ENCODE measurements at places on chromosomes 7 and 10. TPM values are rescaled to one million over a fixed set of nuclear protein-coding genes. Genes with fewer than 3 reads are reported as not detected.

UBTD1 gene
- total RNA-seq = 1.9 TPM

DDC gene
- total RNA-seq = not detected

FAM180A gene
- not detected for total RNA-seq

MLXIPL gene
- total RNA-seq = not detected

GLI3 gene
- not detected for total RNA-seq

MBLAC1 gene
- 3.3 TPM for total RNA-seq

USP6NL gene
- total RNA-seq = 3.9 TPM

TACC2 gene
- total RNA-seq = not detected

GRCh38 chr10:13347043-13347499 lies 1.0 kb downstream of the SEPHS1 start:
- DNase-seq = no peak

- no peak for DNase-seq
Measured at GRCh38 chr7:16609842-16610450, 35.6 kb downstream of the ANKMY2 start.

DNA sequence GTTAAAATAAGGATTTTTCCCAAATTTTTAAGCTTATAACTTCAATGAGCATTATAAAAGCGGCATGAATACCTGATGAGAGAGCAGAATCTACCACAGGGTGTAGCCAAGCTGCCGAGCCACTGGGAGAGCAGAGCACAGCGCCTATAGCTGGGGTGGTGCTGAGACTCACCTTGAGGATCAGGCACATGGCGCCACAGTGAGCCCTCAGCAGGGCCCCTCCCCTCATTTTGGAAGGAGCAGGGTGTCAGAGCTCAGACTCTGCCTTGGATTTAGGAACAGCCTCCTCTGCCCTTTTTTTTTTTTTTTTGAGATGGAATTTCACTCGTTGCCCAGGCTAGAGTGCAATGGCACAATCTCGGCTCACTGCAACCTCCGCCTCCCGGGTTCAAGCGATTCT lies 118.6 kb downstream of the SRPK2 start:
- peak; percentile 2 for DNase-seq

DNA sequence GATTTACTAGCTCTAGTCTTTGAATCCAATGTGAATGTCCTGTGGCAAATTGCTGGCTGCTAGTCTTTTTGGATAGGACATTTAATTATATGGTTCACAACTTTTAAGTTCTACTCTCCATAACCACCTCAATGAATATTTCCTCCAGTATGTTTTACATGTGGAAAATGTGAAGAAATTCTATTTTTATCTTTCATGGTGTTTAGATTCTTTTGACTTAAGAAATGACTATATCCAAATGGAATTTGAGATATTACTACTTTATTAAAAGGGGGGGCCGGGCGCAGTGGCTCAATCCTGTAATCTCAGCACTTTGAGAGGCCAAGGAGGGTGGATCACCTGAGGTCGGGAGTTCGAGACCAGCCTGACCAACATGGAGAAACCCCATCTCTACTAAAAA lies 202.0 kb downstream of the ARL4A start:
- DNase-seq = no peak

GRCh38 chr10:14758994-14759664 lies 15.6 kb downstream of the FAM107B start:
- no peak for DNase-seq

GRCh38 chr7:45089341-45089891 lies 647 bp upstream of the NACAD start:
- DNase-seq = peak; percentile 32

- no peak for DNase-seq
Measured at GRCh38 chr10:22853906-22854447, 73.9 kb upstream of the ARMC3 start.

GRCh38 chr10:87846023-87846422 lies 17.3 kb downstream of the KLLN start:
- DNase-seq = no peak

DNA sequence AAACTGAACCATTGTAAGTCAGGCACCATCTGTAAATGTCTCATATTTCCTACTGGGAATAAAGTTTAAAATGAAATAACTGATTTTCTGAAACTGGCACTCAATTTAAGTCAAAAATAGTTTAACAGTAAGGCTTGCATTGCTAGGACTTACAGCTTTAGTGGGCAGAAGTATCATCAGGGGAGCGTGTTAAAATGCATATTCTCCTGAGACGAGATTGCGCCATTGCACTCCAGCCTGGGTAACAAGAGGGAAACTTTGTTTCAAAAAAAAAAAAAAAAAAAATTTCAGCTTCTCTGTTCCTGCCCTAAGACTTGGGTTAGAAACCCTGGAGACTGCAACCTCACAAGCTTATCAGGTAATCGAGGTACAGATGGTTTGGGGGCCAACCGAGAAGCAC lies 65.4 kb downstream of the UBE3C start:
- DNase-seq = no peak

DNA sequence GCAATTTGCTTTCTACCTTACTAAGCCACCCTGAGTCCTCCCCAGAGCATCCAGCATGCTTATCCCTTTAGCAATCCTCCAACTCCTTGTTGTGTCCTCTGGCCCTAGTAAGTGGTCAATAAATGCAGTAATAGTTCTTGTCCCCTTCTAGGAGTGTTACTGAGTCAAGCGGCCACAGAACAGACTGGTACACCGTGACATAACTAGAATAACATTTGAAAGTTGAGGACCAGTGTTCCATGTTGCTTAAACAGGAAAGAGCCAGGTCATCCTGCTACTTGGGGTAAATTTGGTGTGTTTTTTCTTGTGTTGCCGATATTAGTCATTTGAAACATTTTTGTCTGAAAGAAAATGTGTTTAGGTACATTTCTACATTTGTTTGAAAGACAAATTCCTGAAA lies 4.8 kb upstream of the CDK6 start:
- no peak for DNase-seq

DNA sequence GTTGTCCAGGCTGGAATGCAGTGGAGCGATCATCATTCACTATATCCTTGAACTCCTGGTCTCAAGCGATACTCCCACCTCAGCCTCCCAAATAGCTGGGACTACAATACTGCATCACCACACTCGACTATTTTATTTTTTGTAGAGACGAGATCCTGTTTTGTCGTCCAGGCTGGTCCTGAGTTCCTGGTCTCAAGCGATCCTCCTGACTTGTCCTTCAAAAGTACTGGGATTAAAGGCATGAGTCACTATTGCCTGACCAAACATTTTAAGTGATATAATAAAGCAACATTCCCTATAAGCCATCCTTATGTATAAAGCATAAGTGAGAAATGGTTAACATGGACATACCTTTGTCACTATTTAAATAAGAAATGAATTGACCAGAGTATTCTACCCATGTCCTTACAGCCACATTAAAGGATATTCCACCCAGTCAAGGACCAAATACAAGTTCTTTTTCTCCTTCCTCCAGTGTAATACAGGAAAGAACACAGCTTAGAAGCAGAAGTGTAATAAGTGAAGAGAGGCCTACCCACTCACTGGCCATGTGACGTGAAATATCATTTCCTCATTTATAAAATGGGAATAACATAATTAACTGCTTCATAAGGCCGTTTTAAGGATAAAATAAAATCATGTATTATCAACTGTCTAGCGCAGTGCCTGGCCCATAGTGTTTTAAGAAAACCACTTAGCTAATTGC lies 82.0 kb downstream of the DOCK4 start:
- no peak for DNase-seq

DNA sequence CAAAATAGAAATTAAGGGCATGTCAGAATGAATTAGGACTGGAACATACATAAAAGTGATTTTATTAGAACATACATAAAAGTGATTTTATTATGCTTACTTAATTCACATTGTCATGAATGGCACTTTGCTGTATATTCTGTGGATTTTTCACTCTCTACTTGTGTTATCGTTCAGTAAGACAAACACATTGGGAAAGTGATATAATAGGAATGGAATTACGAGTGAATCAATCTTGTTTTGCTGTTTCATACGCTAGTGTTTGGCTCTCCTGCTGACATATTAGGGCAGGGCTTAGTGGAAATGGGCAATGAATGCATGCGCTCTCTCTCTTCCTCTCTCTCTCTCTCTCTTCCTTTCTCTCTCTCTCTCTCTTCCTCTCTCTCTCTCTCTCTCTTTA lies 561.1 kb downstream of the ACTR3B start:
- no peak for DNase-seq

DNA sequence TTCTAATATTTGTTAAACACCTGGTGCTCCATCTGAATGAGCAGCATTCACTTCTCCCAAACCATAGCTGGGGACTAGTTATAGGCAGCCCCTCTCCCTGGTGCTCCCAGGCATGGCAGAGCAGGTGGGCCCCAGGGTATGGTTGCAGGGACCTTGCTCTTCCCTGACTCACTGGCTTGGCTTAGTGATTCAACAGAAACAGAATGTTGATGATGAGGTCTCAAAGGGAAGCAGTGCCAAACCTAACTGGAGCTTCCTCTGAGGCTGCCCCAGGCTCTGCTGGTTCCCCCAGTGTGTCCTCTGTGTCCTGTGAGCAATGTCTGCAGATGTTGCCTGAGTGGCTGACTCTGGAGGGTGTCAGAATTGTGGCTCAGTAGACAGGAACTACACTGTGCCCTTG lies 3.7 kb downstream of the GPR26 start:
- DNase-seq = no peak

- DNase-seq = no peak
Measured at GRCh38 chr10:97321032-97321803, 2.1 kb downstream of the FRAT1 start.

DNA sequence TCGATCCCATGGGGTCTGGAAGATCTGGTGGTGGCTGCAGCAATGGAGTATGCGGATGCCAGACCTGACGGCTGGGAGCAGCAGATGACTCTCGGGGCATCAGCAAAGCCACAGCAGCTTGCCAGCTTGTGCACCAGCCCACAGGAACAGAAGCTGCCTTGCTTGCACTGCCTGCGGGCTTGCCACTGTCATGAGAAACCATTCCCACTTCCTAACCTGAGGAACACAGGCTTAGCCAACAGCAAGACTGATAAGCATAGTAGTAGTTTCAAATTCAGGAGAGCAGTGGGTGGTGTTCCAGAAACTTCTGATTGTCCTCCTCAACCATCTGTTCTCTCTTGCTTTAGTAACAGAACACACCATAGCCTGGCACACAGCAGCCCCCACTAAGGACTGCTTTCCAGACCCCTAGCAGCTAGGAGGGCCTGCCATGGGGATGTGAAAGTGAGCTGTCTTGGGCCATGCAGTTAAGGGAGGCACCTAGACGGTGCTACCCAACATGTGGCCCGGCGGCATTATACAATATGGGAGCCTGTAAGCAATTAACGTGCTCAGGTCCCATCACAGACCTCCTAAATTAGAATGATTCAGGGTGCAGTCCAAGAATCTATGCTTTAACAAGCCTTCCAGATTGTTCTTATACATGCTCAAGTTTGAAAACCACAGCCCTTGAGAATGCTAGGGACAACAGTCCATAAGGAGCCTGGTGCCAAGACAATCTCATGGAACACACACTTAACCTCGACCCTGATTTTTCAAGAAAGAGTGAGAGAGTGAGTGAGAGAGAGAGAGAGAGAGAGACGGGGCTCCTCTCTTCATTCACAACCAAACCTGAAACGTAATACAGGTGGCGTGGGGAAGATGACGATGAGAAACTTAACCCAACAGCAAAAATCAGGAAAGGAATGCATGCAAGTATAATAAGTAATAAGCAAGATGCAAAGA lies 7.1 kb downstream of the ANXA11 start:
- DNase-seq = no peak

GRCh38 chr10:43689007-43689491 lies 40.4 kb upstream of the ZNF32 start:
- DNase-seq = no peak

GRCh38 chr7:11604505-11604904 lies 227.5 kb downstream of the THSD7A start:
- DNase-seq = no peak
